NCI-H526 (cell line): ENCODE measurements at places on chromosomes 12 and 14.

GRCh38 chr14:68492381-68493151 lies 300.3 kb downstream of the ZFP36L1 start:
- no peak for DNase-seq

DNA sequence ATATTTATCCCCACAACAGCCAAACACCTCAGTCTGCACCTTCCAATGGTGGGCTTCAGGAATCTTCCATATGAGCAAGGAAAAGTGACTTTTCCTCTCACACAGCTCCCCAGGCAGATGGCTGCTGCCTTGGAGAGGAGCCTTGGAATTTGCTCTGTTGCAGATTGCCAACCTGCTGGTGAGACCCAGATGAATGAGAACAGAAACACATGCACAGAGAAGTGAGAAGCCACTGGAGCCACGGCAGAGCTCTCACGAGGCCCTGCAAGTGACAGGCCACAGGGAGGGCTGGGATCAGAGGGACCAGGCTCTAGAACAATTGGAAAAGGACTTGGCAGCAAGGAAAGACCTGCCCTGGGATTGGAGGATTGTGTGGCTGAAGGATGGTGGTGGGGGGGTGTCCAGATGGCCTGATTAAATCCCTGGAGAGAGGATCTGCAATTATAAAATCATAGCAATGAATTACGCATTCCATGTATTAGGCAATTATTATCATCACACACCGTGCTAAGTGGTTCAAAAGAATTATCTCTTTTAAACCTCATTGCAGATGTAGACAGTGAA lies 84.9 kb upstream of the PWP1 start:
- no peak for DNase-seq

DNA sequence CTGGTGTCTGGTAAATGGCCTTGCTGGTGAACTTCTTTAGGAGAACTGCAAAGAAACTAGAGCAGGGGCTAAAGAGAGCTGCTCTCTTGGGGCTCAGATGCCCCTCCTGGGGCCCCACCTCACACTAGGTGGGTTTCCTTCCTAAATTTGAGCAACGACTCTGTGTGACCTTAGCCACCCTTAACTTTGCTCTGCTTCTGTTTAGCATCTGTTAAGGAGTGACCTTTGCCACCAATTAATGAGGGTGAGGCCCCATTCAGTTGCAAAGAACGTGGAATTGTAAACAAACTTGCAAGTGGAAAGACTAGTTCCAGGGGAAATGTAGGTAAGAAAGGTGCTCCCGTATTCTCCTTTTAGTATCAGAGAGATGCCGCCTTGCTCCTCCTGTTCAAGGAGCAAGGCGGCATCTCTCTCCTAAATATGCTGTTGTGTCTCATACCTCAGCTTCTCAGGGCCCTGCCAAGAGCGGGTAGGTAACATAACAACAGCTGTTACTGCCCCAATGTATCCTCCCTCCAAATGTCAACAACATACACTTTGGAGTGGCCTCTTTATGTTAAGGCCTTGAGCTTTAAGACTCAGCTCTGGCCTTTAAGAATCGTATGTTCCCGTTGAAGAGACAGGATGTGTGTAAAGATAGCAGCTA lies 77.6 kb upstream of the FUT8 start:
- DNase-seq, result peak; percentile 22

GRCh38 chr12:50239355-50239891 lies 43.9 kb downstream of the LIMA1 start:
- DNase-seq, result no peak

DNA sequence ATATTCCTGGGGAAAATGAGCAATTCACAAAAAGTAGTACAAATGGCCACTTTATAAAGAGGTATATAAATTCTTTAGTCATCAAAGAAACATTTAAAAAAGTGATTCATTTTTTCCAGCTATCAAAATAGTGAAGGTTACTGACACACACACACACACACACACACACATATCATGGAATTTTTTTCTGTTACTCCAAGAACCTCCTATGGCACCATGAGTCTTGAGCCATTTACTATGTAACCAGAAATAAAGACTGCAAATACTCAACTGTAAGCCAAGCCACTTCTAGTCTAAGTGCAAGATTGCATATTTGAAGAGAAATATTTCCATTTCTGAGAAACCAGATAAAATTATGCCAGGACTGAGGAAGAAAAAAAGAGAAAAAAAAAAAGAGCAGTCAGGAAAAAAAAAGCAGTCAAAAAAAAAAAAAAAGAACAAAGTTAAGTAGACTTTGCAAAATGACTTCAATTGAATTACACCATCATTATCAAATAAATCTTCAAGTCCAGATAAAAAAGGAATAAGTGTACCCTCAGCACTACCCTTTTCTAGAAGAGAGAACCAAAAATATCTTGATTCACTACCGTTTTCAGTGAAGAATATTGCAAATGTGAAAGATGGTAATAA lies 275.7 kb downstream of the DAD1 start:
- no peak for DNase-seq

DNA sequence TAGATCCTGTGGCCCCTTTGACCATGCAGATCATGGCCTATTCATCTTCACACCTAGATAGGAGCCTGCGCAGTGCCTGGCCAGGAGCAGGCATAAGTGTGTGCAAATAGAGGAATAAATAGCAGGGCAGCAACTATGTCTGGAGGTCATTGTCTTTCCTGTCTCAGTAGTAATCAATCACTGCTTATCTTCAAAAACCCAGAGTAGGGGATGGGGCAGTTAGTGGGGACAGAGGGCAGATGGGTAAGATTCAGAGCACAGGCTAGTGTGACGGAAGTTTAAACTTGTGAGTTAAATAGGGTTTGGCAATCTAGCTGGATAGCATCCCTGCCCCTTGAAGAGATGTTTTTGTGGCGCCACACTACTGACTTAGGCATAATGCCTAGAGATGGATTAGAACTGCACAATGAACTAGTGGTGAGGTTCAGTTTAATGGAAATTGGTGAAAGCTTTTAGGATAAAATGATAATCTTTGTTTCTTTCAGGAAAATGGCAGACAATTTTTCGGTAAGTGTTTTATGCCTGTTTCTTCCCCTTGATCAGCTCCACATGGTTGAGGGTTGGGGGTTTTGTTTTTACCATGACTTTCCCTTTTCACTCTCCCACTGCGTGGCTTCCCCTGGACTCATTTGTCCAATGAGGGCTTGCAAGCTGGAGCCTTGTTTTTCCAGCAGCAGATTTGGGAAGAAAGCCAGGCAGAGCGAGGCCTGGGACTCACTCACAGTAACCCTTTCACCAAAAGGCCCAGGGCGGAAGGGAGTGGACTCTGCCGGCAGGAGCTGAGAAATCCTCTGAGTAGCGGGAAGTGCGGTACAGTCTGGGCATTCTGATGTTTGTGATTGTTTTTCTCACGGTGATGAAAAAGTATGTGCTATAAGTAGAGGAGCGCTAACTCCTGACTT lies 8.1 kb downstream of the LGALS3 start:
- no peak for DNase-seq

GRCh38 chr12:65199604-65200003 lies 30.2 kb downstream of the LEMD3 start:
- DNase-seq, result no peak

DNA sequence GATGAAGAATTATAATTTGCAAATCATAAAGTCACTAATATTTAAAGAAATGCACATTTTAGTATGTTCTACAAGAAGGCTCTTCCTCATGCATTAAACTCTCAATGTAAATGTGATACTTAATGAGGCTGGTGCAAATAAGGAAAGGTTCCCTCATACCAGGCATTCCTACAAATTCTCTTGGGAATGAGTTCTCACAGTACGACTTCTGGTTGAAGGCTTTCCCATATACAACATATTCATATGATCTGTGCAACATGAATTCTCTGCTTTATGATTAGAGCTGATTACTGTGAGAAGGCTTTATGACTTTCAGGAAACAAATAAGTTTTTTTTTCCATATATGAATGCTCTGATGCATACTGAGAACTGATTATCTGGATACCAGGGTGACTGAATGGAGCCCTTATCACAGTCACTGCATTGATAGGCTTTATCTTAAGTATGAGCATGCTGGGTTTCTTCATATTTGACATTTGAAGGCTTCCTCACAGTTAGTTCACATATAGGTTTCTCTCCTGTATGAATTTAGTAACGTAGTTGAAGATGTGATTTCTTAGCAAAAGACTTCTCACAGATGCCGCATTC lies 293.9 kb downstream of the RAD51B start:
- peak; percentile 9 for DNase-seq

- DNase-seq, result no peak
Observed at GRCh38 chr12:46134205-46134811, 134.5 kb downstream of the SLC38A1 start.

DNA sequence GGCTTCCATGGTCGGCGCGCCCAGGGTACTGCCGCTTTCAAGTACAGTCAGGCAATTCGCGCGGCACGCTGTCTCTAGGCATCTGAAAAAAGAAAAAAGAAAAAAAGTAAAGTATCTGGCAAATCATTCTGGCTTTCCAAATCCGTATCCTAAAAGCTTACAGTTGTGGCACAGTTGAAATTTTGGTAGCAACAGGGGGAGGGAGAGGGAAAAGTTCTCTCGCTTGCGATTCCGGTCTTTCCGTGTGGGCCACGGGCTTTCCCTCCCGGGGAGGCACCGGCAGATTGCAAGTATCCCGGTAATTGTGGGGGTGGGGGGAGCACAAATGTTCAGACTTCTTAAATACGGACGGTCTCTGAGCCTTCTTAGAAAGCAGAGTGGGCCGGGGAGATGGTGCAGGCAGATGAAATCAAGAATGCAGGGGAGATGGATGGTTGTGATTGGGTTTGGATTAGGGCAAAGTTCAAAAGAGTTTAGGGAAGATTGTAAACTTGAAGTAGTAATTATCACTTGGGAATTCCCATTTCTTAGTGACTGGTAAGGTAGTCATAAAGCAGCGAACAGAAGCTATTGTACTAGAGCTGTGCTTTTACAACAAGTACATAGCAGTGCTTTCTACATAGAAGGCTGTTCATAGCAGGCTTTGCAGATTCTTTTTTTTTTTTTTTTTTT lies 1.2 kb downstream of the SOCS2 start:
- DNase-seq, result no peak

GRCh38 chr14:73221945-73222344 lies 15.4 kb upstream of the PAPLN start:
- DNase-seq, result no peak

GRCh38 chr12:89507015-89507824 lies 17.4 kb downstream of the GALNT4 start:
- peak; percentile 47 for DNase-seq

- DNase-seq, result no peak
Observed at GRCh38 chr12:84054811-84055210, 857.8 kb downstream of the SLC6A15 start.

- DNase-seq, result no peak
Observed at GRCh38 chr12:50185301-50185895, 18.2 kb upstream of the CERS5 start.

DNA sequence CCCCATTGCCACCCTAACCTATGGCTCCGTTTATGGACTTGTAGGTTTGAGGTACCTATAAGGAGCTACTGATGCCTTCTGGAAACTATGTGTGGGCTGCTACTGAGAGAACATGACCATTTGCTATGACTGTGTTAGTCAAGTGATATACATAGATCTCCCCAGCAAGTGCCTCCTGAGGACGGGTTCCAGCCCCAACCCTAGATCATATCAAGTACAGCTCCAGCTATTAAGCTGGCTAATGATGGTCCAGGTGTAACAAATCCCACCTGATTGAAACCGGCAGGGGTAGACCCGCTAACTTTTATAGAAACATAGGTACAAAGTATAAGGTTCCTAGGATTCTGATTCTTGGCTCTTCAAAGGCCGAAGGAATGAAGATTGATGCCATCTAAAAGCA lies 23.7 kb downstream of the NINJ2 start:
- no peak for DNase-seq

DNA sequence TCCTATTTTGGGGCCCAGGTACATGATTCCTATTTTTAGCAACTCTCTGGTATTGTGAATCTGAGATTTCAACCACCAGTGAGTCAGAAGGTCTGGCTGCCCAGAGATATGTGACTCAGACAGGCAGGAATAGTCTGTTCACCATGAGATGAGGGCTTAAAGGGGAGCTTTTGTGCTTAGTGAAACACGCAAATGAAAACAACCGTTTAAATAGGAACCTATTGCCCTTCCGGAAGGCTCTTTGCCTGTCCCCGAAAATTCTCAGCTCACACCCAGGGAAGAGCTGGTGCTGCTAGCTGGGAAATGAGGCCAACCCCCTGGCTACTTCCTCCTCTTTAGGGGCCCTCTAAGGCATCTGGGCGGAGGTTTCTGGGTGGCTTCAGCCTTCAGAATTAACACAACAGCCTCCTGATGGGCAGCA lies 283.6 kb downstream of the CACNA1C start:
- DNase-seq, result peak; percentile 32

DNA sequence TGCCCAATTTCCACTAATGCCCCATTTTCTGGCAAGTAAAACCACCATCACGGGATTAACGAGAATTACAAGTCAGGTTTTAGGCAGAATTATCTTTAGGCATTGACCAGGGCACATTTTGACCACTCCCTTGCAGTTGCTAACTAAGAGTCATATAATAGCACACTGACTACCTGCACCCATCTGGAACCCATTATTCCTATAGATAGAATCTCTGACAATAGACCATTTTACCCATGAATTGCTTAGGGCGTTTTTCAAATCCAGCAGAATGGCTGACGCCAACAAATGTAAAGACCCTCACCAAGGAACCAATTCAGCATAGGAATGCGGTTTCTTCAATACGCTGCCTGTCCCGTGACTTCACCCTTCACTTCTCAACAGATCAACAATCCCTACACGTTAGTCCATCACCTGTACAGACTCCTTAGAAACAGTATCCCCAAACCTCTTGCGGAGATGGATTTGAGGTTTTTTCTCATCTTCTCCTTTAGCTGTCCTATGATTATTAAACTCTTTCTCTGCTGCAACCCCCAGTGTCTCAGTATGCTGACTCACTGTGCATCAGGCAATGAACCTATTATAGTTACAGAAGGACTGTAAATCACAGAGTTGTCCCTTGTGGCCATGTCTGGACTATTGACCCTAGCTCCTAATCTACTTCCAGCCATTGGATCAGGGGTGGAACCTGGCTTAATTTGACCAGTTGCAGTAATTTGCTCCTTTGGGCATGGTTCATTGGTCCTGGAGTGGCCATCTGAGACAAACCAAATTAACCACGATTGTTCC lies 177.3 kb upstream of the PLXNC1 start:
- no peak for DNase-seq

- DNase-seq, result peak; percentile 67
Observed at GRCh38 chr12:9925705-9926393, 6.3 kb downstream of the CLEC2A start.

DNA sequence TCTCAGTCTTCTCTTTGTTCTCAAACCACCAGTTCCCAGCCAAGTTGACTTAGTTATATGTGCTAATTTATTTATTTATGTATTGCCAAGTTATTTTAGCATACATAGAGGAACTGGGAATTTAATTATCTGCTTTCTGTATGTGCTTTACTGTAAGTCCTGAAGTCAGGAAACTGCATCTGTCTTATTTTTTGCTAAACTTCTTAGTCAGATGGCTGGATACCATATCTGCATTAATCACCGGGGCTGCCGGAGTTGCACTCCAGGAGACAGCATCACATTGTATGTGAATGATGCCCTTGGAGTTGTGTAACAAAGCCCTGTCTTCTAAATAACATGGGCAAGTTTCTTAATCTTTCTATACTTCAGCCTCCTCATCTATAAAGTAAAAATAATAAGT lies 96.2 kb downstream of the MON2 start:
- DNase-seq, result no peak
